ENCODE measurements at places on chromosomes 1 and 21. TPM values are rescaled to one million over a fixed set of nuclear protein-coding genes. Genes with fewer than 3 reads are reported as not detected.

Gene OR2AK2
- not detected for total RNA-seq

Gene LCK
- not detected for total RNA-seq

Gene C1orf87
- not detected for total RNA-seq

Gene IGSF9
- total RNA-seq, result not detected

Gene CELSR2
- total RNA-seq, result 0.32 TPM

Gene PLEKHM2
- total RNA-seq, result 52.9 TPM

Gene CD247
- total RNA-seq, result not detected

Gene ABCG1
- total RNA-seq, result not detected

Gene FHAD1
- total RNA-seq, result not detected

Gene S100A16
- 495 TPM for total RNA-seq

GRCh38 chr1:221166559-221167318, 287.5 kb downstream of the HLX start:
- no peak for DNase-seq

DNA sequence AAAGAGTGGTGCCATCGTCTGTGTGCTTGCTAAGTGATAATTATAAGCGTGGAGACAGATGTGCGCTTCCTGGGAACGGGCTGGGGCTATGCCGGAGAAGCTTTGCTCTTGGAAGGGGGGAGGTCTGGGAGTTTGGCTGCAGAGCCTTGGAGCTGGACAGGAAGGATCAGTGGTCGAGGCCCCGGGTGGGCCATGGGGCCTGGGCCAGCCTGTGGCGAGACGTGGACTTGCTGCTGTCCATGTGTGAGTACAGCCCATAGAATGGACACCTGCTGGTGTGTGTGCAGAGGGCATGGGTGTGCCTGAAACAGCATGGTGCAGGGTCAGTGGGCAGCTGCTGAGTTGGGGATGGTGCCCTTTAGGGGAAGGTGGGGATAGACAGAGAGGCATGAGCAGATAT, 121.3 kb downstream of the PCBP3 start:
- no peak for DNase-seq

DNA sequence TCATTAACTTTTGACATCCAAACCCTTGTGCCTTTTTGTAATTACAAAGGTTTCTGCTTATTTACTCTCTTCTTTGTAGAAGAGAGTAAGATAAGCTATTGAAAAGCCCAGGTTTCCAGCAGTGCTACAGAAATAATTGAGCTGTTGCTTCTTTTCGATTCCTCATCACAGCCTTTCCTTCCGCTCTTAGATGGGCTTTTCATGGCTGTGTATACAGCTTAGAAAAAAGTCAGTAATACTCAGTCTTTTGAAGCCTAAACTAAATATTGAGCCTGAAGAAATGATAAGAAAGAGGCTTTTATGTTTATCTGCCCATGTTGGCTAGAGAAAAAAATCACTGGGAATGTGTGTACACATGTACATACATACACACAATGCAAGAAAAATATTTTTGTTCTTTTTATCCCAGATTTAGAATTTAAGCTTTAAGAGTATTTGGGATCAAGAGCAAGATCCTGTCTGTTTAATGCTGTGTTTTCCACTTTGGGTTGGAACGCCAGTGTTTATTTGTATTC, 172.4 kb downstream of the VPS13D start:
- no peak for DNase-seq

GRCh38 chr1:101522486-101522885, 285.7 kb downstream of the S1PR1 start:
- no peak for DNase-seq

GRCh38 chr1:95230768-95231191, 3.2 kb upstream of the RWDD3 start:
- no peak for DNase-seq

DNA sequence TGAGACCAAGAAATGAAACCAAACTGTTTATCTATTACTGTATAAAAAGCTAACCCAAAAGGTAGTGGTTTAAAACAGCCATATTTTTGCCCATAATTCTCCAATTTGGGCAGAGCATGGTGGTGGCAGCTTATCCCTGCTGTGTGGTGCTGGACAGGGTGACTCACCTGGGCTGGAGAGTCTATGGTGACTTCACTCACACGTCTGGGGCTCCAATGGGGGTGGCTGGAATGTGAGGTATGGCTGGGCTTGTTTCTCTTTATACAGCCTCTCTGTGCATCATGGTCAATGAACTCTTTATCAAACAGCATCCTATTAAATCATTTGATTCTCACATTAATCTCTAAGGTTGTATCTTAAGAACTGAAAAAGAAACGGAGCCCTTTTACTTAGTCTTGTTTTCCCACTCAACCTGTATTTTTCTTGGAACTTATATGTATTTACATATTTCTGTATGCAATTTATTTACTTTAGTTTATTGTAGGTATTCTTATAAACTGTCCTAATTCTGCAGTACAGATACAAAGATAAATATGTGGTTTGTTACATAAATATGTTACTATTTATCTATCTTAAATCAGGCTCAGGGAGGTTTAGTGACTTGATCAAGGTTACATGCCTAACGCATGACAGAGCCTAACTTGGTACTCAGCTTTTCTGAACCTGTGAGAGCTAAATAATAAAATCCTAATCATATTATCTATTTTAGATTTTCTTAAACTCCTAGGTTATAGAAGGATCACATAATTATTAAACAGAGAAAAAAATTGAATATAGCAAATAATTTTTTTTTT, 37.5 kb upstream of the WLS start:
- DNase-seq, result peak; percentile 74

GRCh38 chr1:96721416-96722160, at the start of gene PTBP2:
Gene PTBP2, plus strand, starts transcription at chr1:96721784. Its CDS starts 81 bp downstream, at chr1:96721865.
- DNase-seq, result peak; percentile 94

DNA sequence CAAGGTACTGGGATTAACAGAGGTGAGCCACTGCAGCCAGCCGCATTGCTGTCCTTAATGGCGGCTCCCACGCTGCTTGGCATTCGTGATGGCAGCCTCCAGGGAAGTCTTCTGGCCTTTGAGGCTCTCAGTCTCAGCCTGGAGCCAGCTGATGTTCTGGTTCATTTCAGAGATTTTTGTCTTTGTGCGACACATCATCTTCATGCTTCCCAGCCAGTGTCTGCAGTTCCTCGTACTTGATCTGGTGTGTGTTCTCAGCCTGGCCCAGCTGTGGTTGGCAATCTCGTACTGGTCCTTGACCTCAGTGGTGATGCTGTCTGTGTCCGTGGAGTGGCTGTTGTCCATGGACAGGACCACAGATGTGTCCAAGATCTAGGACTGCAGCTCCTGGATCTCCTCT, 11.7 kb downstream of the SNRPE start:
- DNase-seq, result no peak

DNA sequence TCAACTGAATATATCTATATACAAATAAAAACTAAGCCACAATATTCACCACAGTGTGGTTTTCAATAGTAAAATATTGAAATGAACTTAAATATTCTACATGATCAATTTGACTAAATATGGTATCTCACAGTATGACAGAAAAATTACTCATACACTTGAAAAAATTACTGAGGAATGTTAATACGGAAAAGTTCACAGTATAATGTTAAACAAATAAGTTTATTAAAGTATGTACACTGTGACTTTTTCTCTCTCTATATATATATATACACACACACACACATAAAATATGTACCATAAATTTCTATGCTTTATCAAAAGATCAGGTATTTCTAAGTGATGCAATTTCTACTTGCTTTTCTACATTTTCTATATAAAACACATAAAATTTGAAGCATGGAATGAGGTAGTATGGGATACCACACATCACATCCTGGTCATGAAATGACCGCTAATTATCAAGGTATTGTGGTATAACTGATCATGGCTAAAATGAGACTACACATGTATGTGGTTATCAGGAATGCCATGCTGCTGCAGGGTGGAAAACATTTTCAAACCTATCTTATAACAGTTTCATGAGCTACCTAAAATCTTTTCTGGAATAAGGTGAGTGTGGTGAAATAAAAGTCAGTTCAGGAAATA, 102.3 kb downstream of the CDC42BPA start:
- no peak for DNase-seq

DNA sequence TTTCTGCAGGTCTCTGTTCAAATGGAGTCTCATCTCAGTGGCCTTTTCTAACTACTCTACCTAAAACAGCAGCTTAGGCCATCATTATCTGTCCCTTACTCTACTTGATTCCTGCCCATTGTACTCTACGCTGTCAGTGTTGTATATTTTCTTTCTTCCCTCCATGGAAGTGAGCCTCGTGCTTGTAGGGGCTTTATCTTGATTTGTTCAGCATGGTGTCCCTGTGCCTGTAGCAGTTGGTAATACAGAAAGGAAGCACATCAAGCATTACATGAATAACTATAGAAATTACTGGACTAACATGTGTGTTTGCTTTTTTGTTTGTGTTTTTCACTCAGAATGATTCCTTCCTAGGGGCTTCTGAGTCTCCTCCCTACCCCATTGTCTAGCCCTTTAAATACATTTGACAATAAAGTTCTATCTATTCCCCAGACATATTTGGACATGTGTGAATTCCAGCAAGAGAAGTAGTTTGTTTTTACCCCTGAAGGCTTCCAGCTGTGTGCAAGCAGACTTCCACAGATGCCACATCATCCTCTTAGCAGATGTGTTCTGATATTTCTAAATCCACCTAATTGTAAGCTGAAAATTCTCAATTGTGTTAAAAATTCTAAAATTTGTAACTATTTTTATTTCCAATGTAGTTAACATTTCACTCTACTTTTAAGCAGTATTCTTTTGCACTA, 40.3 kb downstream of the PRMT2 start:
- DNase-seq, result peak; percentile 30

DNA sequence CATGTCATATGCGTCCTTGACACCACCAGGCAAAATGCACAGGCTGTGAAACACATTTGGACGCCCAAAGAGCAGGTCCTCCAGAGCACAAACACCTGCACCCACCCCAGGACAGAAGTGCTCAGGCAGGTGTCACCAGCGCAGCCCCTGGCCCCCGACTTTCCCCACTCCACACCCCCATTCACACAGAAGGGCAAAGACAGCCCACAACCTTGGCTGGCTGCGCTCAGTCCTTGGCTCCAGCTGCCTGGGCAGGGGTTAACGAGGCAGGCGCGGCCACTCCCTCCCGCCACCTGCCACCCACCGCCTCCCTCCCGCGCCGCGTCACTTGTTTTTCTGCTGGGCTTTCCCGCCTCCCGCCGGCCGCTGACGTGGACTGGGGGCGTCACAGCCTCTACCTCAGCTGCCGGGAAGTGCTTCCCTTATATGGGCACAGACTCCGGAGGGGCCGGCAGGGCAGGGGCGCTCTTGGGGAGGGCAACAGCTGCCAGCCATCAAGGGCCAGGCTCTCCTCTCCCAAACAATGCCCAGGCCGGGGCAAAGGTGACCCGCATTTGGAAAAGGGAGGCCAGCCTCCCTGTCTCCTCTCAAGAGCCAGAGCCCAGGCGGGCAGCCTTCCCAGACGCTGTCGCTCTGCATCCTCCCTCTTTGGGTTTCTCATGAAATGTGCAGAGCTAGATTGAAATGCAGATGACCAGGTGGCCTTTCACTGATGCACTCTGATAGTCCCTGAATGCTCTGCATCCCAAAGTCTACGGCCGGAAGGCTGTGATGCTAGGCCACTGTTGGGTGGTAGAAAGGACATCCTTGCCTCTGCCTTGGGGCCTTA, 14.8 kb upstream of the BTG2 start:
- DNase-seq, result peak; percentile 67

DNA sequence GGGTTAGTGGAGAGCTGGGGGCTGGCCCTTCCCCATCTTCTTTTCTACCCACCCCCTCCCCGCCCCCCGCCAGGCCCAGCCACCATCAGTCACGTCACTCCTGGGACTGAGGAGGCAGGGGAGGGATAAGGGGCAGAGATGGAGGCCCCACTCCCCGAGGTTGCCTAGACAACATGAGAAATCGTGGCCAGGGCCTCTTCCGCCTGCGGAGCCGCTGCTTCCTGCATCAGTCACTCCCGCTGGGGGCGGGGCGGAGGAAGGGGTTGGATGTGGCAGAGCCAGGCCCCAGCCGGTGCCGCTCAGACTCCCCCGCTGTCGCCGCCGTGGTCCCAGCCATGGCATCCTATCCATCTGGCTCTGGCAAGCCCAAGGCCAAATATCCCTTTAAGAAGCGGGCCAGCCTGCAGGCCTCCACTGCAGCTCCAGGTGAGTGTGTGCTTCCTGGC, 1.2 kb downstream of the AMPD2 start:
- peak; percentile 98 for DNase-seq

DNA sequence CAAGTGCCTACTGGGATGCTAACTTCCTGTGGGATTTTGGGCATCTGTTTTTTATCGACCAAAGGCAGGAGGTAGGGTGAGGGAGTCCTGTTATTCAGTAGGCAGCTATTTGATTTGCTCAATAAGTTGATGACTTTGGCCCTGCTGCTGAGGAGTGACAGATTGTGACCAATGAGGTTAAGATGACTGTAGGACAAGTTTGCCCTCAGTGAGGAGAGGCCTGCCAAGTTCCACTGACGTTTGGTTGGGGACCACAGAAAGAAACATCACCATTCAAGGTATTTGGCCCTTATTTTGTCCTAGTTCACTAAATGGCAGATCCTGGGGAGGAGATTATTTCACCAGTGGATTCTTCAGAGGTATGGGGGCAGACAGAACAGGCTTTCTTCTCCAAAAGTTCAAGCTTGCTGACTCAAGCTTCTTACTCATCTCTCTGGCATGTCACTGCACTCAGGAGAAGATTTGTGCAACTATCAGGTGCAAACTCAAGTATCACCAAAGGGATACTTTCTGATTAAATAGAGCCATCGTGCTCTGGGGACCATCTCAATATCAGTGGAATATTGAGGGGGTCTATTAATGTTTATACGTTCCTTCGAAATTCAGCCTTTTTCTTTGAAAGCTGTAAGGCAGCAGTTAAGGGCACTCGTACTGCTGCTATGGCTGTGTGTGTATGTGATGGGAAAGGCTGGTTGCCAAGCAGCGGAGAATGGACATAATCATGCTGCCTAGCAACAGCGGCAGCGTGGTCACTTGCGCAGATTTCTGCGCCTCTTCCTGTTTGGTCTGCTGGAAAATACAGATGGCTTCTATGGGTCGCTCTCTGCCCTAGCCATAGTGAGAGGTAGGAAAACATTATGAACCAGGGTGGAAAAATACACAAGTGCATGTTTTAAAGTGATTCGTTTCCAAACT, 78.7 kb downstream of the PBX1 start:
- peak; percentile 87 for DNase-seq

DNA sequence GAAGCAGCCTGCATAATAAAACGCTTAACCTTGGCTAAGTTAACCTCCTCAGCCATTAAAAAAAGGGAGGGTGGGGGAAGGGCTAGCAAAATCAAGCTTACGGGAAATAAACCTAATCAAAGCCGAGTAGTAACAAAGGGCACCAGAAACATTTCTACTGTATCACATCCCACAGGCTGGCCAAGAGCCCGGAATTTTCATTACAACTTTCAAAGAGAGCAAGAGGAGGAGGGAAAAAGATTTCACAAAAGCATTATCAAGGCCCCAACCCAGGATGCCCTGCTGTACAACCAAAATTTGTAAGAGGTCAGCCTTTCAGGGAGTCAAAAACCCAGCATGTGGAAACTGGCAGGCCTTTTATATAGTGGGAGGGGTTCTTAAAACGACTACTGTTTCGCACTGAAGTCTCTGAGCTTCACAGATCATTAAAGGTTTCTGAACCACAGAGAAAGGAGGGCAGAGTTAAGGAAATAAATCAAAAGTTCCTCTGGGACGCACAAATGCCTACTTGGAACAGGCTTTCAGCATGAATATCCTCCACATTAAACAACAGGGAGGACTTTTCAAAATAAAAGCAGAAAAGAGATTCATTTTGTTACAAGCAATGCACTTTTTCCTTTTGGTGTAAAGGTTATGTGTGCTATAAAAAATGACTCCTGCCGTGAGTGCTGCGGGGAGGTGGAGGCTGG, 90.4 kb downstream of the SLC45A1 start:
- peak; percentile 80 for DNase-seq

Measured in GM23248 (cell line).